MCF 10A (cell line): ENCODE measurements at places on chromosomes 3 and 15. TPM values are rescaled to one million over a fixed set of nuclear protein-coding genes. Genes with fewer than 3 reads are reported as not detected.

DNA sequence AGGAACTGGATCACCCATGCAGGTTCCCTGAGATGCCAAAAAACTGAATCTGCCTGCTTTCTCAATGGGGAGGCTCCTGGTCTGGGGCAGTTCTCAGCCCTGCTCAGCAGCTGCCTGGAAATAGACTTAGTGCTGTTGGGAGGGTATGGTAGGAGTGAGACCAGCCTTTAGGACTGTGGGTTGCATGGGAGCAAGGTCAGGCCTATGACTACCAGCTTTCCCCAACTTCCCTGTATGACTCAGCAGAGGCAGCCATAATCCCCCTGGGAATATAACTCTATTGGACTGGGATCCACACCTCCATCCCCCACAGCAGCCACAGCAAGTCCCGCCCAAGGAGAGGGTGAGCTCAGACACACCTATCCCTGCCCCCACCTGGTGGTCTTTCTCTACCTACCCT lies 87.0 kb downstream of the CFAP44 start:
- peak; percentile 21 for DNase-seq

DNA sequence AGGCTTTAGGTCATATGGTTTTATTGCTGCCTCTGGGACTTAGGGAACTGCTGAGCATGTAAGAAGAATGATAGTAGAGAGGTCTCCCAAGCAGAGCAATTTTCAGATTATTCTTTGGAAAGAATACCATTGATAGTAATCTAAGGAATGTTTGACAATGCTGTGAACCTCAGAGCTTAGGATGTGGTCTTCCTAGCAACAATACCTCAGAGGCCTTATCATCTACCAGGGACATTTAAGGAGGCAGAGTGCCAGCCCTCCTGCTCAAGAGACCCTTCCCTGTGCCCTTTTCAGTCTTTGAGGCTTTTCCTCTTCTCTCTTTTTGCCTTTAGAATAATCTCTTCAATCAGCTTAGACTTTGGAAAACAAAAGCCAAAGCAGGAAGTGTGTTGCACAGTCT lies 272.1 kb downstream of the OXSM start:
- no peak for DNase-seq

DNA sequence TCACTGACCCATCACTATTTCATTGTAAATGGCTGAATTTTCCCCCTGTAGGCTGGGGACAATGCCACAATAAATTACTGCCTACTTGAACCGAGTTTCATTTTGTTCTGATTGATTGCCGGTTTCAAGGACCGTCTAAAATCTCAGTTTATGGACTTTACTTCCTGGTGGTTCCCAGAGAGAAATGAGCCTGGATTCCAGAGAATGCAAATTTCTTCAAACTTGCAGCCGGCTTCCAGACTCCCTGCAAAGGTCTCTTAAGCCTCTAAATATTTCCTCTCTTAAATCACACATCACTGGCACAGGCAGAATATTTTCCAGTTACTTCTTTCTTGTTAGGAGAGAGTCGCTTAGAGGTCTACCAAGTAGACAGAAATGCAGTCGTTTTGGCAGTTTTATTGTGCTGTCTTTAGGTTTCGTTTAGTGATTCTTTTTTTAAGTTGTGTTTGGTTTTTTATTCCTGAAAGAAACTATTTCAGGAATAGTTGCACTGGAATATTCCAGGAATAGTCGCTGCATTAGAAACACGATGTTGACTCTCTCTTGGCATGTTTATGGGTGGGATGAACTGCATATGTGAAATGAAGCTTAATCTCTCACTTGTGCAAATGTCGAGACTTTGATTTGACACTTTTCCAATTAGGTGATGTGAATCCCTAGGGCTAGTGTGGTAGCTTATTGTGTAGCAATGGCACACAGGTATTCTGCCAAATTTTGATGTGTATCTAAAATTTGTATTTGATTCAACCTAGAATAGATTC lies 284.1 kb upstream of the NR2E3 start:
- no peak for DNase-seq

- DNase-seq, result peak; percentile 86
These were observed 2.2 kb upstream of the GRAMD2A start for GRCh38 chr15:72199721-72200212.

GRCh38 chr3:144590854-144591253 lies 619.2 kb downstream of the DIPK2A start:
- peak; percentile 36 for DNase-seq

- DNase-seq, result no peak
These were observed 145.6 kb upstream of the ABI3BP start for GRCh38 chr3:101138817-101139216.

DNA sequence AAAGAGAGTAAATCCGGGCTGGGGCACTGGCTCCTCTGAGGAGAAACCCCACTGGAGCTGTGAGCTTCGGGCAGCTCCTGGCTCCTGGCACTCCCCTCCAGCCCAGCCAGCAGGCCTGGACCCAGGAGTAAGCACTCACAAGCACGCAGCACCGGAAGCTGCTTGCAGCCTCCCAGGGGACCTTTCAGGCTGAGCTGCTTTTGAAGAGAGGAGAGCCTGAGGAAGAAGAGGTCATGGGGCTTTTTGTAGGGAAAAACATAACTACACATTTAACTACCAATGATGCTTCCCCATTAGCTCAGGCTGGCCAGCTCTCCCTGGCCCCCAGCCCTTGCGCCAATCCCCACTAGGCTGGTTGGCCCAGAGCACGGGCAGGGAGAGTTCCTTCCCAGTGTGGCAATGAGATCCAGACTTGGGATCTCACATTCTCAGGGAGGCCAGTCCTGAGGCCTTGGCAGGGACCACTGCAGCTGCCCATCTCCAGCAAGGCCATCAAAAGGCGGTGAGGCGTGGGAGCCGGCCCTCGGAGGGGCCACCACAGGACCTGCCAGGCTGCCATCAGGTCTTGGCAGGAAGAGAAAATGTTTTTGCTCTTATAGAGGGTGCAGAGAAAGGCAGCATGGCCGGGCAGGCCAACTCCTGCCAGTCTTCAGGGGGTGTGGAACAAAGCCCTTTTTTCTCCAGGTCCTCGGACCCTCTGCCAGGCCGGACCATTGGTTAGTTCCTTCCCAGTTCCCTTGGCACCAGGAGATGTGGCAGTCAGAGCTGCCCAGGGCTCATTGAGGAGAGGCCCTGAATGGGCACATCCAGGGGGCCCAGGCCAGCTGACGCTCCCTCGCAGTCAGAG lies 41.5 kb upstream of the MFGE8 start:
- DNase-seq, result no peak

GRCh38 chr15:74850393-74850792 lies 7.4 kb upstream of the ULK3 start:
- no peak for DNase-seq

GRCh38 chr15:90829942-90830440 lies 38.4 kb upstream of the FURIN start:
- DNase-seq, result no peak

DNA sequence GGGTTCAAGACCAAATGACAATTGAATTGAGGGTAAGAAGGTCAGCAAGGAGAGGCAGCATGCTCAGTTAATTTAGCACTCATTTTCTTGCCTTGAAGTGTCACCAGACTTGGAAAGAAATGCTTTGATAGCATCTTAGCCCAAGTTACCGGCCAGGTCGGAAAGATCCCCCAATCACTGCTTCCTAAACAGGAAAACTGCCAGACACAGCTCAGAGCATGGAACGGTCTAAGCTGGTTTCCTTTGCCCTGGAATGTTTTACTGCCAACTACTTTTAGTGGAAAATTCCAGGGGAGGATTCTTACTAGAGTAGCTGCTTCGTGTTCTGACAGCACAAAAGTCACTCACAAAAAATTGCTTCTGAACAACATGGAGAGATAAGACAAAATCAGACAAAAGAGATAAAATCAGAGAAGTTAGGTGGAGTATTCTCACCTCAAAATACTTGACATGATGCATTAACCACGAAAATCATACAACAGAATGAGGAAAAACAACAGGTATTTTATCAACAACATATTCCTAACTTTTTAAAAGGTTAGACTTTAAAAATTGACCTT lies 65.5 kb downstream of the CCR4 start:
- no peak for DNase-seq

- DNase-seq, result peak; percentile 63
These were observed 246.0 kb downstream of the EPHA3 start for GRCh38 chr3:89353465-89353864.

GRCh38 chr3:14799146-14799545 lies 19.6 kb upstream of the FGD5 start:
- no peak for DNase-seq

GRCh38 chr3:11154036-11154952 lies at the start of gene HRH1:
HRH1 (plus strand) TSS chr3:11154493; CDS start chr3:11259038, 104,545 bp downstream.
- peak; percentile 23 for DNase-seq

- DNase-seq, result peak; percentile 81
These were observed 181.6 kb downstream of the ABHD5 start for GRCh38 chr3:43872301-43872700.

DNA sequence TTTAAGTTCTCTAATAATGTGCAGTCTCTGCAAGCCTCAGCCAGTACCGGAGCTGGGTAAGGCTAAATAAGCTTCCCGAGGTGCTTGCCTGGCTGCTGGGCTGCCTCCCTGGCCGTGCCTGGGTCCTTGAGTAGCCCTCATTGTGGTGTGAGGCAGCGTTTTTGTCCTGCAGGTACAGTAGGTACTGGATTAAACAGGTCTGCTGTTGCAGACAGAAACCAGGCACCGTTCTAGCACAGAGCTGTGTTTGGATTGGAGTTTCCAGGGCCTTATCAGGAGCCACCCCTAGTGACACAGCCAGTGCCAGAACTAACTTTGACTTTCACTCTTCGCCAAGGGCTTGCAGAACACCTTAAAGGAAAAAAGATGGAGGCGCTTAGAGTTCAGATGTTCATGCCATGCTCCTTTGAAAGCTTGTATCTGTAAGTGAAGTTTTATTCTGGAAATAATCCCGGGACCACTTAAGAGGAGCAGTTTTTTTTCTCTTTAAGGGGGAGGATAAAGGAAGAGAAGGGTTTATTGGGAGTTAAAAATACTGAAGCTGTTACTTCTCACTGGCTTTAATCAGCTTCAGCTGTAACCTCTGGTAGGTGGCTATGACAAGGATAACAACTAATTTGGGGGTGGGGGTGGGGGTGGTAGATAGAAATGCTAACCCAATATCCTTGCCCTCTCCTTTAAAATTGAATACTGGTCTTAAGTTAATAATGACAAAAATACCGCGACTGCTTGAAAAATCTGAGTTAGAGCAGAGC lies 126.8 kb downstream of the MITF start:
- peak; percentile 9 for DNase-seq

GRCh38 chr3:191455257-191455952 lies 5.6 kb upstream of the PYDC2 start:
- no peak for DNase-seq

- DNase-seq, result no peak
These were observed 24.0 kb upstream of the CHCHD6 start for GRCh38 chr3:126679831-126680666.

GRCh38 chr3:40170395-40170794 lies 139.1 kb upstream of the EIF1B start:
- no peak for DNase-seq

GRCh38 chr15:45457220-45457619 lies 65.3 kb downstream of the SLC30A4 start:
- no peak for DNase-seq

- DNase-seq, result no peak
These were observed 407.1 kb downstream of the VPS13C start for GRCh38 chr15:61653110-61653509.

GRCh38 chr3:138113326-138113725 lies 2.1 kb downstream of the DZIP1L start:
- DNase-seq, result peak; percentile 43

DNA sequence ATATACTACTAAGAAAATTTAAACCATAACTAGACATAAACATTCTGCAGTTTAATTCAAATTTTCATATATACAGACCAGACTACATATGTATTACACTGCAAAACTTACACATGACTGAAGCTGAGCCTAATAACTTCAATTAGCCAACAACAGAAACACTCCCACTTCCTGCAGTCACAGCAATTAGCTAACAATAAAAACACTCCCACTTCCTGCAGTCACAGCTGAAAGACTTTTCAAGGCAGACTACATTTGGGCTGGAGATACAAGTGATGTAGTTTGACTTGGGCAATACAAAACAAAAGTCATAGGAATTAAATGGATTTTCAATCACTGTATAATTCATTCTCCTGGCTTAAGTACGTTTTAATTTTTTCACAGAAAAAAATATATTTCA lies 10.3 kb downstream of the TM2D3 start:
- peak; percentile 17 for DNase-seq

The SLC22A13 gene
- total RNA-seq, result 1.7 and 1.9 TPM in 2 replicates

The C2CD4A gene
- 0.16 TPM in 1 of 2 replicates, not detected in the other for total RNA-seq

The TMEM207 gene
- not detected in 2 replicates for total RNA-seq

The PLIN1 gene
- 0.09 and 0.17 TPM in 2 replicates for total RNA-seq

The IQSEC1 gene
- 18.7 and 21.2 TPM in 2 replicates for total RNA-seq

The CCDC33 gene
- total RNA-seq, result not detected in 2 replicates

The PLCD1 gene
- 1.8 and 3.1 TPM in 2 replicates for total RNA-seq

The BFSP2 gene
- total RNA-seq, result not detected in 2 replicates

The TMEM44 gene
- 8.3 and 13.2 TPM in 2 replicates for total RNA-seq

The STT3B gene
- total RNA-seq, result 118 and 133 TPM in 2 replicates
